Naive thymus-derived CD4-positive, alpha-beta T cell (primary cell): ENCODE measurements at places on chromosomes 1 and 21. TPM values are rescaled to one million over a fixed set of nuclear protein-coding genes. Genes with fewer than 3 reads are reported as not detected.

The NBPF6 gene
- total RNA-seq, result not detected

DNA sequence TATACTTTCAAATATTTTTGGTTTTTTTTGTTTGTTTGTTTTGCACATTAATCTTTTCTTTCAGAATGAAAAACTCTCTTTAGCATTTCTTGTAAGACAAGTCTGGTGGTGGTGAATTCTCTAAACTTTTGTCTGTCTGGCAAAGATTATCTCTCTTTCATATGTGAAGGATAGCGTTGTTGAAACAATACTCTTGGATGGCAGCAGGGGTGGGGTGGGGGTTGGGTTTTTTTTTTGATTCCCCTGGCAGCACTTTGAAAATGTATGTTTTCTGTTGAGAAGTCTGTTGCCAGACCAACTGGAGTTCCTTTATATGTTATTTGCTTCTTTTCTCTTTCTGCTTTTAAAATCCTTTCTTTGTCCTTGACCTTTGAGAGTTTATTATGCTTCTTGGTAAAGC, 160.2 kb downstream of the VAV3 start:
- H3K27ac ChIP-seq, result no peak overlapping the region
- DNase-seq, result no peak
- peaks cover 22% of the 10 kb centered on the region for H3K4me1 ChIP-seq
- H3K27me3 ChIP-seq, result no peaks in the 10 kb centered on the region
- no peak overlapping the region for H3K4me3 ChIP-seq

- H3K36me3 ChIP-seq, result no peaks in the 10 kb centered on the region
- DNase-seq, result no peak
- H3K27ac ChIP-seq, result no peak overlapping the region
- H3K27me3 ChIP-seq, result no peaks in the 10 kb centered on the region
Observed at GRCh38 chr1:91850708-91851107, 35.2 kb downstream of the TGFBR3 start.

GRCh38 chr1:200862713-200863415, 9.9 kb upstream of the GPR25 start:
- no peak overlapping the region for H3K4me3 ChIP-seq
- no peak for DNase-seq
- peaks cover 15% of the 10 kb centered on the region for H3K4me1 ChIP-seq

GRCh38 chr1:234971586-234972297, 156.9 kb downstream of the TOMM20 start:
- H3K27me3 ChIP-seq, result no peaks in the 10 kb centered on the region
- H3K4me3 ChIP-seq, result no peak overlapping the region
- H3K27ac ChIP-seq, result no peak overlapping the region
- peaks cover 36% of the 10 kb centered on the region for H3K4me1 ChIP-seq
- no peak for DNase-seq

GRCh38 chr21:45440736-45441350, 35.9 kb downstream of the COL18A1 start:
- no peak overlapping the region for H3K27ac ChIP-seq
- no peaks in the 10 kb centered on the region for H3K27me3 ChIP-seq
- no peak for DNase-seq
- H3K36me3 ChIP-seq, result no peaks in the 10 kb centered on the region
- H3K4me1 ChIP-seq, result peaks cover 4% of the 10 kb centered on the region

DNA sequence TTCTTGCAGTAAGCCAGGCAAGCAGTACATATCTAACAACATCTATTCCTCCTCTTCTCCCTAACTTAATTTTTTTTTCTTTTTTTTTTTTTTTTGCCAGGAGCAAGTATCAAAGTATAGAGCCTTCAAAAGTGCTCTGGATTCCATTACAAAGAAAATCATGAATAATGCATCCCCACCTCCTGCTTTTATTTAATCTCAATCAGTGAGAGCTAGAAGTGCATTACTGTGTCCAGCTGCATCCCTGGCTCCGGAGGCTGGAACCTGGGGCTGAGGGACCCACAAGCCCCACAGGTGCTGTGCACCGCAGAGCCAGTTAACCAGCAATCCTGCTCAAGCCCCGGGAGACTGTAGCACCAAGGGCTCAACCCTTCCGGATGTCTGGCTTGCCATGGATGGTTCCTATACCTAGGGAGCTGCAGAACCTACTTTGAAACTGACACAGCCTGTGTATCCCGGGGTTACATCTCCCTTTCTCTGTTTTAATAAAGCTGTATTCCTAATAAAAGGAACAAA, 455.9 kb upstream of the RUNX1 start:
- H3K27me3 ChIP-seq, result peaks cover 3% of the 10 kb centered on the region
- H3K4me1 ChIP-seq, result no peaks in the 10 kb centered on the region
- peak overlapping the region; percentile 65 for H3K27ac ChIP-seq
- H3K36me3 ChIP-seq, result no peaks in the 10 kb centered on the region
- no peak overlapping the region for H3K4me3 ChIP-seq
- DNase-seq, result no peak
